Renal pelvis (tissue), 12 donors: ENCODE measurements at places on chromosomes 3 and 15.

DNA sequence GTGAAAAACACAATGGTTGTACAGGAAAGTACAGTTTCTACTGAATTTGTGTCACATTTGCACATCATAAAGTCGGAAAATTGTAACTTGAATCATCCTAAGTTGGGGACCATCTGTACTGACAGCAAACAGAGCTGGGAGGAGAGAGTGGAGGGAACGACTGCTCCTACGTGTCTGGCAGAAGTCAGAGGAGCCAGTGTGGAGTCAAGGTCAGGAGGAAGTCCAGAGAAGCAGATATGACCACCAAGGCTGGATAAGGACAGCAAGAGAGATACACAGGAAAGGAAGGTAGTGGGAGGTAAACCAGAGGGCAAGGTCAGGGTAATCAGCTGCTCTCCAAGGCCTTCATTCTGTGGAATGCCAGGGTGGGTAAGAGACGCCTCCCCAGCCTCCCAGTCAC, 2.7 kb upstream of the CILP start:
- DNase-seq: no peak

DNA sequence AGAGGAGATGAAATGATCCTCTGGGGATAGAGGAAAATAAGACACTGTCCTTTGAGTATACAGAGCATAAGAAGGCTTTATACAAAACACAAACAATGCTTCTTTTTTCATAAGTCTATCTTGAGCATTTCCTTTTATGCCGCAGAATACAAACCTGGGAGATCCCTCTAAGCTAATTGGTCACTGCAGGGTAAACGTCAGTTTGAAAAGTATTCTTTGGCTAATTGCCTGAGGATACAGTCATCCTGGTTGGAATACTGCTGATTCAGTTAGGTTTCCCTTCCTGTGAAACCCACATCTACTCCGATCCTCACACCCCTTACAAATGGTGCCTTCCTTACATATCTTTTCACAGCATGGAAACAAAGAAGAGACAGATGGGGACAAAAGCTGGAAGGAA, 10.6 kb downstream of the WNT5A start:
- DNase-seq: no peak

GRCh38 chr3:58034738-58035523, 26.7 kb downstream of the FLNB start:
- no peak for DNase-seq

GRCh38 chr3:46909535-46910161, 32.1 kb downstream of the PTH1R start:
- DNase-seq: peak; percentile 88

GRCh38 chr3:1843111-1843510, 255.6 kb upstream of the CNTN4 start:
- no peak for DNase-seq

DNA sequence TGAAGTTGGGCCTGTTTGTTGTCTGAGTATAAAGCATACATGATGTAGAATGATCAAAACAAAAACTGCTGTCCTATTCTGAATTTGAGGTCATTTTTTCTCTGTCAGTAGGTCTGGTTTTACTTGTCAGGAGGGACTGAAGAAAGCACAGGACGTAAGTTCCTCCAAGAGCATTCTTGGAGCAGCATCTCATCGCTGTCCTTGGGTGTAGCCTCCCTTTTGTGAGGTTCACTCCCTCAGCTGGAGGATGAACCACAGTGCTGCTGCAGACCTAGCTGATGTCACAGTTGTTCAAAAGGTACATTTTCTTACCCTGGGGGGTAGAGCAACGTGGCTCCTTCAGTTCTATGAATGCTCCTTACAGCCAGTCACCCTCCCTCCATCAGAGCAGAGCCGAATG, 490.0 kb upstream of the TBL1XR1 start:
- DNase-seq: no peak

- peak; percentile 33 for DNase-seq
Measured at GRCh38 chr3:117036259-117036799, 326.8 kb downstream of the TUSC7 start.

- DNase-seq: no peak
Measured at GRCh38 chr3:111712294-111713167, 117.4 kb upstream of the ZBED2 start.

- no peak for DNase-seq
Measured at GRCh38 chr15:41010345-41010744, 57.1 kb downstream of the CHAC1 start.

- DNase-seq: no peak
Measured at GRCh38 chr15:32833379-32833821, 115.6 kb downstream of the GREM1 start.

DNA sequence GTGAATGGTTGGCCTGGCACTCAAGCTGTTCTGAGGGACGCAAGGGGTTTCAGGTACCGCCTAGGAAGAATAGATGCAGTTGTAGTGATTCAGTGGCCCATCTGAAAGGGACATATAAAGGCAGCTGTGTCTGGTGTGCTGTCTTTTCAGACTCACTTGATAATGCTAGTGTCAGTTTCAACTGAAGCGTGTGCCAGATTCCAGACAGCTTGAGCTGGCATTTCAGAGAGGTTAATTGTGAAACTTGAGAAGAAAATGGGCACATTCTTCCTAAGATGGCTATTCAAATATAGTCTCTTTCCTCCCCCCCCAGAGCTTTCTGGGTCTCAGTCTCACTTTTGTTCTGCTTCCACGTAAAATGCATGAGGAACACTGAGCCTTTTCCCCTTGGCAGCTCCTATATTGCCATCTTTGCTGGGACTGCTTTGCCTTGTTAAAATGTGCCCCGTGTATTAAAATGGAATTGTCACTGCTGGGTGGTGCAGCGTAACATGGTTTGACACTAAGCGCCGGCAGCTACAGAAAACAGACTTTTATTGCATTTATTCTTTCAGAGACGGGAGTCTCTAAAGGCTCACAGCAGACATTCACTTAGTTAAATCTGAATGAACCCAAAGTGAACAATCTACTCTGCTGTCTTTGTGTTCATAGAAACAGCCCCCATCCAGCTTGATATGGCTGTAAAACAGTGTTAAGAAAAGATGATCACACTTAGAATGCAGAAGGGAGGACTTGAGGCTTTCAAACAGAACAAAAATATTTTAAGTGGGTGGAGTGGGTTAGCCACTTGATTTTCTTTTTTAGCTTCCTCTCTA, 478.7 kb downstream of the RBMS3 start:
- DNase-seq: no peak

- DNase-seq: no peak
Measured at GRCh38 chr3:180321534-180321933, 280.4 kb upstream of the TTC14 start.

DNA sequence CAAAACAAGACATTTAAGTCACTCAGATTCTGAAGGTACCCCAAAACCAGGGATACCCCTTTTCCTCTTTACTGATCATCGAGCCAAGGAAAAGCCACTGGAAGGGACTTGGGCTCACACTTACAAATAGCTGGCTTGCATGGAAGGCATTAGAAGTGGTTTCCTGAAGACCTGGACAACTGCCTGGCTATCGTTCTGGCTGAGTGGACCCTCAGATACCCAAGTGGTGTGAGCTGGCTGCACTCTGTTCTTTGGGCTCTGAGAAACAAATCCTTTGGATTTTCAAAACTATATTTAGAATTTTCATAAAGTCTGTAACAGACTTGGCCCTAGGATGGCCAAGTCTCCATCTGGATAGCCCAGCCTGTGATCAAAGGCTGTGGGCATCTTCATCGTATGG, 110.1 kb upstream of the CTDSPL start:
- DNase-seq: no peak

DNA sequence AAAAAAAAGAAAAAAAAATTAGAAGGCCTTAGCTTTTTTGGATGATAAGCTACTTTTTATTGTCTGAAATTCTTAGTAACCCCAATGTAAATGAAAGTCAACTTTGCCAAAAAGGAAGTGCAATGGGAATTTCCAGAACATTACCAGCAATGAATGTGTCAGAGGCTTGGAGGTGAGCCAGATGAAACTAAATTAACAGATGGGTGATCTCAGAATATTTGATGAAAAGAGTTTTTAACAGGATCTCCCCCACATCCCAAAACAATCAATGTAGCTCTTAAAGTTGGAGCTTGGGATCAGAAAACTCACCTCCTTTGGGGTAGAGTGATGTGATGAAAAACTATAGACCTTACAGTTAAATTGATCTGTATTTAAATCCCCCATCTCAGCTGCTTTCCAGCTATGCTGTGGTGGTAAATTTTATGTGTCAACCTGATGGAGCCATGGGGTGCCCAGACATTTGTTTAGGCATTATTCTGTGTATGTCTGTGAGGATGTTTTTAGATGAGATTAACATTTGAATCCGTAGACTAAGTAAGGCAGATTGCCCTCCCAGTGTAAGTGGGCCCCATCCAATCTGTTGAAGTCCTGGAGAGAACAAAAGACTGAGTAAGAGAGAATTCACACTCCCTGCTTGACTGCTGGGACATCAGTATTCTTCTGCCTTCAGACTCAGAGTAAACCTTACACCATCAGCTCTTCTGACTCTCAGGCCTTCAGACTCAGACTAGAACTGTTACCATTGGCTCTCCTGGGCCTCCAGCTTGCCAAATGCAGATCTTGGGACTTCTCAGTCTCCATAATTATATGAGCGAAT, 84.3 kb upstream of the TNFSF10 start:
- peak; percentile 44 for DNase-seq

- no peak for DNase-seq
Measured at GRCh38 chr3:176428552-176428951, 768.7 kb downstream of the TBL1XR1 start.

GRCh38 chr15:41814534-41814933, 13.4 kb upstream of the JMJD7 start:
- no peak for DNase-seq

- DNase-seq: no peak
Measured at GRCh38 chr15:51904931-51905330, 66.6 kb downstream of the LEO1 start.

DNA sequence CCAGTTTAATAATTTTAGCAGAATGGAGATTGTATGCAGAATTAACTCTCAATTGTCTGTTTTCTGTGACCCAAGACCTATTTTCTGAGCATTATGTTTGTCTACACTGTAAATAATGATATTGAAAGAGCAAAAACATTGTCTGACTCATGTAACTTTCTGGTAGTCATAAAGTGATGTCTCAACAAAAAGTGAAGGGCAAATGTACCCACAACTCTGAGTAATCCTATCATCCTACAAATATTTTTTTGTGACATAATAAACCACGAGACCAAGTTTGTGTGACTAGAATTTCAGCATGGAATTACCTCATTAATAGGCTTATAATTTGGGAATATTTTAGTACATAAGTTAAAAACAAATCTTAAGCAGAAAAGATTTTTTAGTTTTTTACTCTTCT, 15.4 kb upstream of the ABHD10 start:
- no peak for DNase-seq

GRCh38 chr15:37054336-37054735, 46.0 kb downstream of the MEIS2 start:
- no peak for DNase-seq

GRCh38 chr3:13868844-13869724, 10.8 kb downstream of the WNT7A start:
- DNase-seq: no peak

GRCh38 chr15:42042602-42043400, 22.0 kb upstream of the PLA2G4E start:
- no peak for DNase-seq

GRCh38 chr3:179615458-179616173, 11.0 kb downstream of the NDUFB5 start:
- DNase-seq: no peak

GRCh38 chr15:81939604-81940440, 106.0 kb downstream of the MEX3B start:
- no peak for DNase-seq

GRCh38 chr3:24278543-24278942, 216.1 kb downstream of the THRB start:
- DNase-seq: no peak

- peak; percentile 88 for DNase-seq
Measured at GRCh38 chr15:62066663-62067447, at the start of gene C2CD4A. C2CD4A (plus strand) TSS chr15:62066977; CDS start chr15:62067614, 637 bp downstream.
